NCI-H1417 (cell line): ENCODE measurements at places on chromosomes 5 and 9.

GRCh38 chr5:119332978-119333401, 22.8 kb upstream of the TNFAIP8 start:
- no peak for DNase-seq

GRCh38 chr5:6674421-6674820, 38.8 kb upstream of the TENT4A start:
- no peak for DNase-seq

GRCh38 chr5:161219816-161220215, 326.7 kb downstream of the GABRB2 start:
- no peak for DNase-seq

DNA sequence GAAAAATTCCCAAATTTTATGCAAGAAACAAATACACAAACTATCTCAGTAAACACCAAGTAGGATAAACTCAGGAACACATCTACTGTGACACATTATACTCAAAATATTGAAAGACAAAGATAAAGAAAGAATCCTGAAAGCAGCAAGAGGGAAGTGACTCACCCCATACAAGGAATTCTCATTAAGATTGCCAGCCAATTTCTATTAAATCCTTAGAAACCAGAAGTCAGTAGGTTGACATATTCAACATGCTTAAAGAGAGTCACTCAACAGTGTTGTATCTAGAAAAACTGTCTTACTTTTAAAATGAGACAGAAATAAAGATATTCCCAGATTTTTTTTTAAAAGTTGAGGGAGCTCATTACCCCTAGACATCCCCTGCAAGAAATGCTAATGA, 15.5 kb downstream of the SPATA31E1 start:
- no peak for DNase-seq

DNA sequence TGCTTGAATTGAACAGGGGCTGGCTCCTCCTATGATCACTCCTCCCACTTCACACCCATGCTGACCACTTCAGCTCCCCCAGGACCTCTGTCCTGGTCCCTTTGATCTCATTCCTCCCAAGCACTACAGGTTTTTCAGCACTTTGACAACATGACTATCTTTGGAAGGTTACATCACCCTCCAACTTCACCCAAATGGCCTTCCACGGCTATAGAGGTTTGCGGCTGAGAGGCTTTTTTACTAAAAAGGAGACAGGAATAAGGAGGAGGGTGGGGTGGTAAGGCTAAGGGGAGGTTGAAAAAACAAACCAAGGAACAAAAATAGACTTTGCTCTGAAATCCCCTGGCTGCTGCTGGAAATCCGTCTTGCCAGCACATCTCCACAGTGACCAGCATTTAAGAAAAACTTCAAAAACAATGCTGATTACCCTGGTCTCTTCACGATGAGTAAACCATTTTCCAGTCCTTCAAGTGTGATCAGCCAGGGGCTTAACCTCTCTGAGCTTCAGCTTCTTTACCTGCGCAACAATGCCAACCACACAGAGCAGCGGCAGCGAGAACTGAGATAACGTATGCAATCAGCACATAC, 102.7 kb downstream of the DPYSL3 start:
- DNase-seq = no peak

- DNase-seq = no peak
Measured at GRCh38 chr9:91061506-91061905, 259.9 kb downstream of the SYK start.

DNA sequence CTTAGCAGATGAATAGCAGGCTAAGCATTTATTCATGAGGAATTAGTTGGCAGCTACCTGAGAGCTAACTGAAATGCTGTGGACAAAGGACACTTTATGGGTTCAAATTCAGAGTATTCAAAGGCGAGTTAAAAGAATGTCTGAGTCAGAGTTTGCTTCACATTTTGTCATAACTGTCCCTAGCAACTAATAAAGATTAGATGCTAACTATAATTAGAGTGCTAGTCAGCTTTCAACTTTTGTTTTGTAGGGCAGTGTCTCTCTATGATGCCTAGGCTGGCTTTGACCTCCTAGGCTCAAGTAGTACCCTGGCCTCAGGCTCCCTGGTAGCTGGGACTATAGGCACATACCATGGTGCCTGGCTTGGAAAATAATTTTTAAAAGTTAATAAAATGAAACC, 4.6 kb downstream of the SMC5 start:
- DNase-seq = no peak

DNA sequence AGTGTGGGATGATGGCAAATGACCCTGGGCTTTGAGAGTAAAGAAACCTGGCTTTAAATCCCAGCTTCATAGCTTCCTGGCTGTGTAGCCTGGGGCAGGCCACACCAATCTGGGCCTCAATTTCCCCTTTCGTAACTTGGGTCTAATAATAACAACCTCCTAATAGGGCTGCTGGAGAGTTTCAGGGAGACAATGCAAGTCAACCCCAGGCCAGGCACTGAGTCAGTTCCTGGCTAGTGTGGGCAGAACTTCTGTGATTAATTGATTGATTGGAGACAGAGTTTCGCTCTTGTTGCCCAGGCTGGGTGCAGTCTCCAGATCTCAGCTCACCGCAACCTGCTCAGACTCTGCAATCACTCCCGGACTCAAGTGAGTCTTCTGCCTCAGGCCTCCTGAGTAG, 3.3 kb upstream of the SH2D3C start:
- no peak for DNase-seq

GRCh38 chr5:179815491-179816249, 5.0 kb upstream of the SQSTM1 start:
- DNase-seq = no peak

GRCh38 chr9:72038408-72038807, 22.0 kb downstream of the C9orf57 start:
- peak; percentile 98 for DNase-seq

DNA sequence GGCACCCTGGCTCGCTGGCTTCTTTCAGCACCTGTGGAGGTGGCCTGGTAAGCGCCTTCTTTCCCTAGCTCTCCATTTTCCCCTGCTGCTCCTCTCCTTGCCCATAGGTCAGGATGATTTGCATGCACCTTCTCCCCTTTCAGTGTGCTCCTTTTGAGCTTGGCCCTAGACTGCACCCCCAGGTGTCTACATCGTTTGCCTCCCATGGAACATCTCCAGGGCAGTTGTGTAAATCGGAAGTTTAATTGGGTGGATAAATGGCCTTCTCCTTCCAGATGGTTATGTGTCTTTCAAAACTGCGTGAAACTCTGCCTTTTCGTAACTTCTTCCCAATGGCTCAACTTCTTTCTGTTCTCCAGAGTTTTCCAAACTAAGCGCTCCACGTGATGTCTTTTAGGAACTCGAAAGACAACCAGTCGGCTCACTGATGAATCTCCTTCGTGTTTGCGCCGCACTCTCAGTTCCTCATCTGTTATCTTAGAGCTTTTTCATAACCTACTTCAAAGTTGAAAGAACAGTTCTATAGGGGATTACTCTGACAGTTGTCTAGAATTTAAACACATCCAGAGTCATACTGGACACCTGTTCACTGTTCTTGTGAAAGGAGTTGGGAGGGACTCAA, 1.7 kb downstream of the ADAMTS19 start:
- no peak for DNase-seq

DNA sequence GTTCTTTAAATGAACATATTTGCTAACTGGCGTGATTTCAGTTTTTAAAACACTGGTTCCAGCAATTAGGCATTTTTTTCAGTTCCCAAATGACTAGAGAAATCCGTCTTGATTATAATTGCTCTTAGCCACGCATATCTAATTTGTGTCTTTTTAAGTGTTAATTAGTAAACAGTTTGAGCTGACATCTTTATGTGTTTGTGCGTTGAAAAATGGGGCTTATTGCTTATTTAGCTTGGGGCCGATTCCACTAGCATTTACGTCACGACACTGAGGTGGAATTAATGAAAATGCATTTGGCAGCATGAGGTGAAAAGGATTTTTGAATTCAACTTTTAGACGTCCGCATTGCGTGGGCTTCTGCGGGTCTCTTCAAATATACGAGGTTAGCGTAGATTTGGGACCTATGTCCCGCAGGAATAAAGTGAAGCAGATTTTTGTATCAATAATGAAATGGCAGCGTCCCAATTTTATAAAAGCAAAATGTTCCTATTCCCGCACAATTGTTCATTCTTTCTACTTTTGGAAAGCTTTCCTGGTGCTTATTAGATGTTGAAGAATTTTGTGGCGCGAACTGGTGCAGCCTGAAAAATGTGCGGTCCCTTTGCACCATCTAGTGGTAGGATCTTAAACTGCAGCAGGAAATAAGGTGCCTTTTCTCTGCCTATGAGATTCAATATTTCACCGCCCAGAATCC, 122.7 kb upstream of the LMX1B start:
- peak; percentile 36 for DNase-seq

- DNase-seq = no peak
Measured at GRCh38 chr5:181054138-181054537, 14.1 kb downstream of the BTNL9 start.

DNA sequence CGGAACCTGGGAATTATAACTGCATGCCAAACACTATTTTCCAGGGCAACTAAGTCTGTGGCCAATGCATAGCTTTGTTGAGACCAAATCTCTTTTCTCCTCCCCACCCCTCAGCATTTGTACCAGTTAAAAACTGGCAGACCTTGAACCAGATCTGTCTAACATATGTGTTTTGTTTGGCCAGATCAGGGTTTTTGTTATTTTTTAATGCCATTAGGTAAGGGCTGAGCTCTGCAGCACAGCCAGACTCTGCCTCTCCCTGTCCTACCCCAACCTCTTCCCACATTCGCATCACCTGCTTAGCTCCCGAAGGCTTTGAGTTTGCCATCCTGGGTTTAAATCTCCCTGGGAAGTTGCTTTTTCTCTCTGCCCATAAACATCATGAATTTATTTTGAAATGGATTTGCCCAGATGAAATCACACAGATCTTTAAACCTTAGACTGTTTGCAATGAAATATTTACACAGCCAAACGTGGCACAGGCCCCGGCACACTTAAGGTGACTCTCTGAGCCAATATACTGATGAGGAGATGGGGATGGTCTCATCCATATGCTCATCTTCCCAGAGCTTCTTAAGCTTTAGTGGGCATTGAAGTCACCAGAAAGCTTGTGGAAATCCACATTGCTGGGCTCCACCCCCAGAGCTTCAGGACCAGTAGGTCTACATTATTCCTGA, 54.0 kb upstream of the ALDH1B1 start:
- DNase-seq = no peak

- DNase-seq = no peak
Measured at GRCh38 chr5:1179383-1179715, 22.0 kb upstream of the SLC6A19 start.

- no peak for DNase-seq
Measured at GRCh38 chr5:109786206-109786855, 96.6 kb downstream of the MAN2A1 start.

- DNase-seq = no peak
Measured at GRCh38 chr5:39059064-39059463, 15.1 kb downstream of the RICTOR start.

DNA sequence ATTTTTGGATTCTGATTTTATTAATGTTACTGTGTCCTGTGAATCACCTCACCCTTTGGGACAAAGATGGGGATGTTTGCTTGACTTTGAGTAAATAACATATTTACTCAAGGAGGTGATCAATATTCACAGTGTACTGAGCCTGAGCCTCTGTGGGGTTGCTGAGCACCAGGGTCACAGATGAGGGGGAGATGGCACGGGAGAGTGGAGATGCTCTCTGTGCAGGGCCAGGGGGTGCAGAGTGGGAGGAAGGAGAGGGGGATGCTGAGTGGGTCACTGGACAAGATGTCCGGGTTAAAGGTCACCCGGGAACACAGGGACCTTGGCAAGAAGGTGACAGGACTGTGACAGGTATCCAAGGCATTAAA, 4.0 kb downstream of the SQSTM1 start:
- no peak for DNase-seq

DNA sequence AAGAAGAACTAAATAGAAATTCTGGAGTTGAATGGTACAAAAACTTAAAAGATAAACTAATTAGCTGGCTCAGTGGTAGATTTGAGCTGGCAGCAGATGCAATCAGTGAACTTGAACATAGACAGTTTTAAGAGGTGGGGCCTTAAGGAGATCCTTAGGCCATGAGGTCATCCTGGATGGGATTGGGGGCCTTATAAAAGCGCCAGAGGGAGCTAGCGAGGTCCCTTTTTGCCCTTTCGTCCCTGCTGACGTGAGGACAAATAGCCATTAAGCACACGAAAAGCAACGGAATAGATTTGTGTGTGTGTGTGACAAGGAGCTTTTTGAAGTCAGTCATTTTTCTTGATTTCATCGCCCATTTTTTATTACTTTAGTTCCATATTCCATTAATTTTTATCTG, 83.3 kb downstream of the ZNF354C start:
- DNase-seq = no peak

- no peak for DNase-seq
Measured at GRCh38 chr9:92887880-92888338, 10.1 kb upstream of the ZNF484 start.

- DNase-seq = no peak
Measured at GRCh38 chr5:10400411-10400810, 41.3 kb upstream of the ROPN1L start.

GRCh38 chr9:76445976-76446375, 13.0 kb upstream of the GCNT1 start:
- no peak for DNase-seq

DNA sequence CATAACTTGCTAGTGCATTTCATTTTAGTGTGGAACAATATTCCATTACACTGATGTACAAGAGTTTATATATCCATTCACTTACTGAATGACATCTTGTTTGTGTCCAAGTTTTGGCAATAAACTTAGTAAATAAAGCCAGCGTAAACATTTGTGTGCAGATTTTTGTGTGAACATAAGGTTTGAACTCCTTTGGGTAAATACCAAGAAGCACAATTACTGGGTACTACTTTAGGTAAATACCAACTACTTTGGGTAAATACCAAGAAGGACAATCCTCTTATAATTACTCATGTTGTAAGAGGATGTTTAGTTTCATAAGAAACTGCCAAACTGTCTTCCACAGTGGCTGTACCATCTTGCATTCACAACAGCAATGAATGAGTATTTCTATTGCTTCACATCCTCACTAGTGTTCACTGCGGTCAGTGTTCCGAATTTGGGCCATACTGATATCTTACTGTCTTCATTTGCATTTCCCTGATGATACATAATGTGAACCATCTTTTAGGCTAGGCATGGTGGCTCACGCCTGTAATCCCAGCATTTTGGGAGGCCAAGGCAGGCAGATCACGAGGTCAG, 2.3 kb upstream of the SYK start:
- no peak for DNase-seq

- no peak for DNase-seq
Measured at GRCh38 chr9:91720313-91720712, 229.7 kb downstream of the ROR2 start.

DNA sequence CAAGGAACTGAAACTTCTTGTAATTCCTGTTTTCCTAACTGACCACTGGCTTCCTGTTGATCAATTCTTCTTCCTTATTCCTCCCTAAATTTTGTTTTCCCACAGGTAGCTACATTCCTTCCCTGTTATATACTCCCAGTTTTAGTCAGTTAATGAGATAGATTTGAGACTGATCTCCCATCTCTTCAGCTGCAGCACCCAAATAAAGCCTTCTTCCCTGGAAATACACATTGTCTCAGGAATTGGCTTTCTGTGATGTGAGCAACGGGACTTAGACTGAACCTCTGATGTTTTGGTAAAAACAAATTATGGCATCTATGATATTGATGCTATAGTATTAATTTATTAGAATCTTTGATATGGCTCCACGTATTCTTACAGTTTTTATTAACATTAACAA, 617.3 kb upstream of the ST8SIA4 start:
- no peak for DNase-seq
